ENCODE measurements at places on chromosomes 1 and 21.

DNA sequence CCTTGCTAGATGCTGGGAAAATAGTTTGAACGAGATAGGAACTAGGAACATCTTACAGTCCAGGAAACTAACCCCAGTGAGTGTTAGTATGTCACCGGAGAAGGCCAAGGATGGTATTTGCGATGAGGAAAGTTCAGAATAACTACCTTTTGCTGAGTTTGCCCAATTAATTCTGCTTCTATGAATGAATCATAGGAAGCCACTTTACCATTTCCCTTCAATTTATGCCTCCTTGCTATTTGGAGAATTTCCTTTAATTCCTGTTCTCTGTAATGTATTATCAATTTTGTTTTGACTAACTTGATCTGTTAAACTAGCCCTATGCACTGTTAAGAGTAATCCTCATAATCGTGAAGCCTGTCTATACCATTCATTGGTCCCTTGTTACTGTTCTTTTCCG is 40.7 kb upstream of the HLX start:
- no peak for DNase-seq

DNA sequence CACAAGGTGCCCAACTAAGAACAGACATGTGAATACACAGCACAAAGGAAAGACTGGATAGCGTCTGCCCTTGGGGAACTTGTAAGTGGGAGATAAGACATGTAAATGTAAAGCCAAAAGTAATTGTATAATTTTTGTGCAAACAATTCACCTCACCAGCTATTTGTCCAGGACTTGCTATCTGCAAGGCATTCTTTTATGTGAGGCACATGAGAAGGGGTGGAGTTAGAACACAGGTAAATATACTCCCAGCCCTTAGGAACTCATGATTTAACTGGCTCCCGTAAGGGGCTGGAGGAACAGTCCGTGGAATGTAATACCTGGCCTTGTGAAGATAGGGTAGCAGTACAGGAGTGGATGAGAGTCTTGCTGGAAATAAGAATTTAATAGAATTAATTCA is 61.3 kb downstream of the CDK18 start:
- no peak for DNase-seq

GRCh38 chr1:6690186-6690585 is 11.4 kb downstream of the DNAJC11 start:
- DNase-seq, result no peak

DNA sequence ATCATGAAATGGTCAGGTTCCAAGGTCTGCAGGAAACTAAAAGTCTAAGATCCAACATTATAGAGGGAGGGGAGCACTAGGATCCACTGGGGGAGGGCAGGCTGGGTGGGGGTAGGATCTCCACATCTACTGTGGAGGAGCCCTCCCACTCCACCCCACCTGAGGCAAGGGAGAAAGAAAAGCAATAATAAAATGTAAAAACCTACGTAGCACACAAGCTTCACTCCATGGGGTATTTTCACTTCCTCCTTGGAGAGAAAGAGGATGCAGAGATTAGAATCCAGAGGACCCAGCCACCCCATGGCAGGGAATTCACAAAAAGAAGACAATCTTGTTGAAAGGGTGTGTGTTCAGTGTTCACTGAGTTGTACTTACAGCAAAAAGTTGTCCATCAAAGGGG is 14.4 kb downstream of the SPOCD1 start:
- no peak for DNase-seq

DNA sequence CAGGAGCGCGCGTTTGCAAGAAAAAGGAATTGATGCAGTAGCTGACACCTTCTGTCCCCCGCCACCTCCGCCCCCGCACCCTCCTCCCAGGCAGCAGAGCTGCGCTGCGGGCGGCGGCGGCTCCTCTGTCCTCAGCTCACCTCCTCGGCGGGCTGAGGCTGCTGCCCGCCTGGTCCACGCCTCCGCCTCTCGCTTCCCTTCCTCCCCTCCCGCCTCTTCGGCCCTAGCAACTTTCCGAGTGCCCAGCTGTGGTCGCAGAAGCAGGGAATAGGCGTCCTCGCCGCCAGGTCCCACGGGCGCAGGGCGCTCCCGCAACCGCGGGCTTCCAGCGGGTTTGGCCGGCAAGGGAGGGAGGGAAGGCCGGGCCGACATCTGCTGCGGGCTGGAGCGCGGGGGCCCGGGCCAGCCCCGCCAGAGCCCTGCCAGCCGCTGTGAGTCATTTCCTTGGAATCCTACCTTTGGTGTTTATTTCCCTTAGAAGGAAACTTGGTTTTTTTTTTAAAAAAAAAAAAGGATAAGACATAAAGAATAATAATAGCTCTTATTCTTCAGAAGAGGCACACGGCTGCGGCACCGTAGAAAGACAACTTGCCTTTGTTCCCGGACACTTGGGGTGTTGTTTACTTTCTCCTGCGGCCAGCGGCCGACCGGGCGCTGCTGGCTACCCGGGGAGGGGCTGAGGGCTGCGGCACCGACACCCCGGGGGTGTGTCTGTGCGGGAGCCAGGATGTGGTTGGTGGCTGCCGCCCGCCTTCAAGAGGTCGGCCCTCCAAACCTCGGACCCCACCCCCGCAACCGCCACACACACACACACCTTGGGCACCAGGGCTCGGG is 1.1 kb downstream of the SERTAD4 start:
- DNase-seq, result no peak

DNA sequence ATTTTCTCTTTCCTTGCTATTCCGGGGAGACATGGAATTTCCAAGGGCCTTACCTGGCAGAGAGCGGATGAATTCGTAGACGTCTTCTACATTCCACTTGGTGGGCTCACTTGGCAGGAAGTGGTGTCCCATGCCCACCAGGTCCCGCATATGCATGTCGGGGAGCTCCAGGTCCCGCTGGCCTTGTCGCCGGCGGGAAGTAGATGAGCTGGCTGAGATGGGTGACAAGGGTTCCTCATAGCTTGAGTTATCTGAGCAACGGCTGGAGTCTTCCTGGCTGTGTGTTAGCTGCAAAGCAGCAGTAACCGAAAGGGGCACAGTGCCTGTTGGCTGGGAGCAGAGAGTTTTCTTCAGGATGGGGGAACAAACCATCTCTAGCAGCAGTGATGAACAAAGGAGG is 7.9 kb upstream of the A3GALT2 start:
- DNase-seq, result no peak

DNA sequence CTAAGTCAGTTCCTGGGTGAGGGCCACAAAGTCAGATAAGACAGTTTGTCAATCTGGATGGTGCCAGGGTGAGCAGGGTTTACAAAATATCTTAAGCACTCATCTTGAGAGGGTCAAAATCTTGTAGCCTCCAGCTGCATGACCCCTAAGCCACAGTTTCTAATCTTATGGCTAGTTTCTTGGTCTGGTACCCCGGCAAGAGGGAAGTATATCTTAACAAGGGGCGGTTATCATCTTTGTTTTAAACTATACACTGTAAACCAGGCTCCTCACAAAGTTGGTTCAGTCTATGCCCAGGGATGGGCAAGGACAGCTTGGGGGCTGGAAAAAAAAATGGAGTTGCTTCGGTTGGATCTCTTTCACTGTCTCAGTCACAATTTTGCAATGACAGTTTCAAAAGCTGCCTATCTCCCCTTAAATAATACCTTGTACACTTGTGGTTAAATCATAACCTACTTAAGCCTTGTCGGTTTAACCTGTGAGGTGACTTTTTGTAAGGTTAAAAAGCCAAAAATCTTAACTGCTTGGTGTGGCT is 7.8 kb upstream of the CD46 start:
- DNase-seq, result no peak

DNA sequence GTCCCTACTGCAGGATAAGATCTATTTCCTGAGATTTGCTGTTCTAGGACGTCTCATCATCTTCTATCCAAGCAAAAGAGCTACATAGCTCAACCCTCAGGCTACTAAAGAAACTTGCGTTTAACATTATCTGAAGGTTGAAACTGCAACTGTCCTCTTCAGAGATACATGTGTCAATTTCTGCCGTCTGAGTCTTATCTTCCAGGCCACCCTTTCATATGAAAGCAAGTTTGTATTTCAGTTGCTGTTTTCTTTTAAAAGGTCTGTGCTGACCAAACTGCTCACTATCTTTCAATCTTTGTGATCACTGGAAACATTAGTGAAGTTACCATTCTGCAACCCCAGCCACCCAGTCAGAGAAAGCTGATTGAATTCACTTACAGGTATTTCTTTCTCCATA is 108.6 kb upstream of the RAB3GAP2 start:
- no peak for DNase-seq

GRCh38 chr1:235011599-235012435 is 116.8 kb downstream of the TOMM20 start:
- DNase-seq, result peak; percentile 86

GRCh38 chr1:201625226-201625761 is 86.4 kb downstream of the NAV1 start:
- no peak for DNase-seq

DNA sequence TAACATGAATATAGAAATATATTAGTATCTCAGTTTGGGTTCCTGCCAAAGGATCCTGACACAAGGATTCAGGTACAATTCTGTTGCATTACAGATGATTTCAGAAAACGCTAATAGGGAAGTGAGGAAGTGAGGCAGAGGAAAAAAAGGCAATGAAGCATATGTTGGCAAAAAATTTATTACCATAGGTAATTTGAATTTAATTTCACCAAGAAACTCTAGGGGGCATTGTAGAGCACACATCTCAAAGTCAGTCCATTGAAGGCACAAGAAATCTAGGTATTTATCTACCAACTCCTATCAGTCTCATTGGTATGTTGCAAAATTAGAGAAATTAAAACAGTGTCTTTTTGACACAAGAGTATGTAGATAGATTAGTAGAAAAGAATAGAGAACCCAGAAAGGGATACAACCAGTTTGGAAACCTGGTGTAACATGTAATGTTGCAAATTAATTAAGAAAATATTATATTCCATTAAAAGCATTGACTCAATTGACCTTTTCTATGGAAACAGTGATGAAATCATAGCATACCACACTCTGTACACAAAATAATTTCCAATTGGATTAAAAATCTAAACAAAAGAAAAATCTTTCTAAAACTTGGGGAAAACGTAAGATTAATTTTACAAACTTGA is 104.9 kb upstream of the SNX7 start:
- no peak for DNase-seq

GRCh38 chr1:45953934-45954847 is 150.8 kb downstream of the MAST2 start:
- no peak for DNase-seq

DNA sequence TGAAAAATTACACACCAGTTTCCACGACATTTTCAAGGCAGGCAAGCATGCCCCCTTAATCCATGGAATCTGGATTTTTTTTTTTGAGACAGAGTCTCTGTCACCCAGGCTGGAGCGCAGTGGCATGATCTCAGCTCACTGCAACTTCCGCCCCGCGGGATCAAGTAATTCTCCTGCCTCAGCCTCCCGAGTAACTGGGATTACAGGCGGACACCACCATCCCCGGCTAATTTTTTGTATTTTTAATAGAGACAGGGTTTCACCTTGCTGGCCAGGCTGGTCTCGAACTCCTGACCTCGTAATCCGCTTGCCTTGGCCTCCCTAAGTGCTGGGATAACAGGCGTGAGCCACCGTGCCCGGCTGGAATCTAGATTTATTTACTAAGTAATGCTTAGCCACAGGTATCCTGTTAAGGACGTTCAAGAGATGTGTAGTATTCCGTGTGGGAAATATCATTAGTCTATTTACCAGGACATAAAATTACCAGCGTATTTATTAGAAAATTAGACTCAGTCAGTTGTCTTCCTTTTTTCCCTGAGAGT is 2.5 kb downstream of the IFI44 start:
- DNase-seq, result no peak

DNA sequence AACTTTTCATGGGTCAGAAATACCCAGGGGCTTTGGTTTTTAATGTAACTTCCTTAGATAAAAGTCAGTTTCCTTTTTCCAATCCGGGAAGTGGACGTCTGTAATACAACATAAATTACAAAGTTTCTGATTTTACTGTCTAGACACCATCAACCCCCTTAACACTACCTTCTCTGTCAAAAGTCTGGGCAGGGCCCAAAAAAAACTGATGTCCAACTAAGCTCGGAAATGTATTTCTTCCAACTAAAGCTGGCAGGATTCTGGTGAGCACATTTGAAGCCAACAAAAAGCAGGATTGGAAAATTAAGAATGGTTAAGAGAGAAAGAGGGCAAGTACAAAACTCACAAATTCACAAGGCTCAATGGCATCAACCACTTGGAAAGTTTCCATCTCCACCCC is 24.3 kb downstream of the DDAH1 start:
- no peak for DNase-seq

GRCh38 chr1:237687804-237688203 is 202.9 kb downstream of the ZP4 start:
- DNase-seq, result no peak

- DNase-seq, result no peak
Observed at GRCh38 chr1:176745945-176746344, 283.0 kb downstream of the PAPPA2 start.

GRCh38 chr1:236099355-236099974 is 34.6 kb upstream of the NID1 start:
- no peak for DNase-seq

- DNase-seq, result no peak
Observed at GRCh38 chr1:218496561-218496960, 151.4 kb downstream of the TGFB2 start.
